ENCODE measurements at places on chromosomes 6 and 20.

- DNase-seq, result no peak
Measured at GRCh38 chr20:43915211-43916072, 790 bp downstream of the TOX2 start.

DNA sequence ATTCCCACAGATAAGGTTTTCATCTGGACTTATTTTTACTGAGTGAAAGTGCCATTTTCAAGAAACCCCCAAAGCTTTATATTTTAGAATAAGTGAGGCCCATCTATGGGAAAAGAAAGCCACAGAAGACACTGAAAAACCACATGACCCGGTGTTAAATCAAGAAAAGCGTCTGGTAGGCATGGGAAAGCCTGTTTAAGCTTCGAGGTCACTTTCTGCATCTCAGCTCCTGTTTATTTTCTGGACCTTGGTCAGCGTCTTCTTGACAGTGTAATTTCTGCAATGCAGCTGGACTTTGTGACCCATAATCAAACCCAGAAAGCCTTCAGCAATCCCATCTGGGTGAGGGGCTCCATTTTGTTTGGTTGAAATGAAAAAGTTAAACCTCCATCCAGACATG is 59.6 kb upstream of the NEDD9 start:
- DNase-seq, result no peak

- DNase-seq, result no peak
Measured at GRCh38 chr20:41617059-41617901, 897 bp downstream of the CHD6 start.

DNA sequence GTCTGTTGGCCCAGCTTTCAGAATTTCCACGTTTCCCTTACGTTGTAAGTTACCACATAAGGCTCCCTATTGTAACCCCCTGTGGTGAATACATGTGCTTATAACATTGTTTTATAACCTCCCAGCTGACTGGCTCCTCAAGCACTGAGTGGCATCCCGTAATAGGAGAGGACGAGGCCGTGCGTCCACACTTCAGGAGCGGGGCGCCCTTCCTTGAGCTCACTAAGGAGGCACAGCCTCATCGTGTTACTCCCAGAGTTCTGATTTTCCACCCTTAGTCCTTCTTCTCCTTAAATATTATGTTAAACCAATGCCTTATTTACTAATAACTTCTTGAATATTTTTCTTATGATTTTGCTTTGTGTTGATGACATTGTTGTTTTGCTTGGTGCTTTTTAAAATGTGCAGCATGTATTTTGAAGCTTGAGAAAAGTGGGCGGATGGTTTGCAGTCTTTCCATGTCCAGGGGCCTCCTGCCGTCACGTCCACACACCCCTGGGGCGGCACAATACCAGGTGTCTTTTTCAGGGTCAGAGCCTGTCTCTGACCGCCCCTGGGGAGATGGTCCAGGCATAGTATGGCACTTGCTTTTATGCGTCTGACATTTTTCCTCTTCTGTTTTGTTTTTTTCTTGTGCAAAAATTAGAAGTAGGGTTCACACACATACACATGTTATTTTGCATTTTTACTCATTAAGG is 181.8 kb downstream of the DLL1 start:
- DNase-seq, result no peak

- no peak for DNase-seq
Measured at GRCh38 chr6:155530219-155530834, 74.7 kb upstream of the NOX3 start.

GRCh38 chr20:2734899-2735298 is 42.3 kb downstream of the EBF4 start:
- no peak for DNase-seq

- DNase-seq, result no peak
Measured at GRCh38 chr6:155256122-155256795, 7.6 kb upstream of the CLDN20 start.

DNA sequence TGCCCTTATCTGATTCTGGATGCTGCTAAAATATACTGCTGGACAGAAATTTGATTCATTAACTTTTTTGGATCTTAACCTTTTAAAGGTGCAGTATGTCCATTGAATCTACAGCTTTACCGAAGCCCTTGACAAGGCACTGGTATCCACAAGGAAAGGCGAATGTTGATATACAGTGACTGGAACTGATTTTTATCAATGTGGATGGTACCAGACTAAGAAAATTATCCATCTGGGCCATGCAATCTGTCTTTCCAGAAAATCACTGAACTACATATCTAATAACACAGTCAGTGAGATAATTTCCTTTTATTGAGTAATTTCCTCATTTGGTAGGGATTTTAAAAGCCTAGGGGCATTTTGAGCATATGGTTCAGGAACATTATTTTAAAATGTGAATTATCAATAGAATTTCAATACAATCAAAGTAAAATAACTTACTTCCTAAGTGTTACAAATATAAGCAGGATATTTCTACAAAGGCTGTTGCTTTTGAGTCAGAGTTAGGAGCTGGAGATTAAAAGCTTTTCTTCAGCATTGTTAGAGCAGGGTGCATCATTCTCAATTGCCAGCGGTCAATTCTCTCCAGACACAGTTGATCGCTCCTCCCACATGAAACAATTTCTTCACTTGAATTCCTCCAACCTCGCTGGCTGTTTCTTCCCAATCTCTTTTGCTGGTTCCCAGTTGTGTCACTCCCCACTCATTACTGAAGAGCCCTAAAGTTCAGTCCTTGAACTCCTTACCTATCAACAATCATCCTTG is 585.3 kb upstream of the FLRT3 start:
- DNase-seq, result no peak

DNA sequence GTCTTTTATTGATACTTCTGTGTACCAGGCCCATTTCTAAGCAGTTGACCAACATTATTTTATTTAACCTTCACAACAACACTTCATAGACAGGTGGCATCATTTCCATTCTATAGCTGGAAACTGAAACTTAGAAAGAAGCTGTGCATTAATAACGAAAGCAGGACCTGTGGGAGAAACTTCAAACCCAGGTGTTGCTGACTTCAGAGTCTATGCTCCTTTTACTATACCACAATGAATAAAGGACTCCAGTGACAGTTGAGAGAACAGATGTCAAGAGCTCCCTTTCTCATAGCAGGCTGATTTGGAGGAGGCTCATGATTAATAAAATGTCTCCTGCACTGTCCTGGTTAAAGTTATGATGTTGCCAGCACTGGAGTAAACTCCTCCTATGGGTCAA is 56.6 kb upstream of the POU3F2 start:
- no peak for DNase-seq

DNA sequence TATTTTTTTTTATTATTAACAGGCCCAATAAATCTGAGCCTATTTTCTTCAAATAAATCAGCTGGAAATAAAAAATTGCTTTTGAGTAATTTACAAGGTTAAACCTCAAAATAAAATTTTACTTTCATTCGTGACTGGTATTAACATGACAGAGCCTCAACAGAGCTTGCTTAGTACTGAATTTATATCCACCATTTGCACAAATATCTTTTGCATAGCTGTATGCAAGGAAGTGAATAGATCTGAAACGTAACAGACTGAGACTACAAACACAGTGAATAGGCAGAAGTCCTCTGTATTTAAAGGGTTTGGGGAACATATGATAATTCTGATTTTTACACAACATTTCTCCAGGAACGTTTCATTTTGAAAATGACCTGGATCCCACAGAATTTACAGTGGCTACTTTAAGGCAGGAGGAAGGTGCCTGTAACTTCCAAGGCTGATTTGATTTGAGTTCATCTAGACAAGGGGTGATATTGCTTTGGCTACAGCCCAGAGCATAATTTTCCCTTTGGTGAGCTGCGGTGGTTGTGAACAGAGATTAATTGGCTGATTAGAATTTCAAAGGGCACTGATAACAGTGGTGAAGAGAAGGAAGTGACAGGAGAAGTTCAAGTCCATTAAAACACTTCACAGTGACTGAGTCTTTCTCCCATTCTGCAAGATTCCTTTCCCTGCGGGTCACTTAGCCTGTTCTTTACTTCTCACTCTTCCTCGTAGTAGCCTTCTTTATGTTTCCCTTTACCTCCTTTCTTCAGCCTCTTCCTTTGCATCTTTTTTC is 121.2 kb upstream of the SASH1 start:
- no peak for DNase-seq

- DNase-seq, result no peak
Measured at GRCh38 chr6:10030942-10031537, 383.8 kb downstream of the TFAP2A start.

GRCh38 chr6:38632490-38632889 is 7.2 kb downstream of the BTBD9 start:
- no peak for DNase-seq

- no peak for DNase-seq
Measured at GRCh38 chr6:147639279-147639678, 130.8 kb downstream of the SAMD5 start.

All from stimulated activated CD8-positive, alpha-beta memory T cell treated with anti-CD3 and anti-CD28 coated beads, Interleukin-7, amount 100 ng/mL, for 24 hours (primary cell).